Peyer's patch (tissue), 4 donors: ENCODE measurements at places on chromosomes 2 and 18. TPM values are rescaled to one million over a fixed set of nuclear protein-coding genes. Genes with fewer than 3 reads are reported as not detected.

GRCh38 chr2:195639959-195640358, 17.1 kb upstream of the SLC39A10 start:
- no peak overlapping the region for H3K27ac ChIP-seq
- H3K4me1 ChIP-seq = no peaks in the 10 kb centered on the region
- no peak for DNase-seq
- H3K36me3 ChIP-seq = no peaks in the 10 kb centered on the region

GRCh38 chr2:172398440-172398839, 28.9 kb upstream of the ITGA6 start:
- H3K36me3 ChIP-seq = no peaks in the 10 kb centered on the region
- DNase-seq = no peak
- H3K27ac ChIP-seq = no peak overlapping the region
- no peaks in the 10 kb centered on the region for H3K4me1 ChIP-seq
- H3K27me3 ChIP-seq = no peaks in the 10 kb centered on the region

DNA sequence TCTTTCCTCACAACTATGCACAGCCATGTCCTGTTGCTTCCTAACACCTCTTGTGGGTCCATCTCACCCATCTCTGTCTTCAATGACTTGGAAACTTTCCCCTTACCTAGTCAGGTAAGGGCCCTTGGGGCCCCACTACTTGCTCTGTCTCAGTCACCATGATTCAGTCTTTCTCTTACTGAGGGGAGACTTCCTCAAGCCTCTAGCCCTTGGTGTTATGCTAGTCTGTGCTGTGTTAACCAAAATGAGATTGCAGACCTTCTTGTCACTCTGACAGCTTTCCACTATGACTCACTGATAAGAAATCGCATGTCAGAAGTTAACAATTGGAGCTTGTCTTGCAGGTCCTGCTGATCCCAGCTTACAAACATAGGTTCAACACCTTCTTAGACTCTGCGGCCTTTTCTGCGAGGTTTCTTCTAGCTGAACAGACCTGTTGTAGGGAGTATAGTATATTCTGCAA, 65.3 kb downstream of the WDR75 start:
- H3K36me3 ChIP-seq = no peaks in the 10 kb centered on the region
- no peaks in the 10 kb centered on the region for H3K27me3 ChIP-seq
- peaks cover 6% of the 10 kb centered on the region for H3K4me1 ChIP-seq

RNF144A gene
- 9.1 TPM for total RNA-seq

DNA sequence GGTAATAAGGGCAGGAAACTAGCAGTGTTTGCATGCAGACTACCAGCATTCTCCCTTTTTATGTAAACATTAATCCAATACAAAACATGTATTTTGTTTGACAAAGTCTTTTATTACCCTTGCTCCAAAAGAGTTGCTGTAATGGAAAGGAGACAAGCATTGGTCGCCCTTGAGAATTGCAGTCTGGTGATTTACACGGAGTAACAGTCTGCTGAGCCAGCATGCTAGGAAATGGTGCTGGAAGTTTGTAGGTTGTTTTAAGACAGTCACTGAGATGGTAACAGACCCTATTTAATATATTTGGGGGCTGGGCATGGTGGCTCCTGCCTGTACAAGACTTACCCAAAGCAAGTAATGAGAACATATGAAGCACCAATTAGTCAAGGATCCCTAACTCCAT, 2.8 kb upstream of the PRKCE start:
- H3K27ac ChIP-seq = no peak overlapping the region
- no peaks in the 10 kb centered on the region for H3K27me3 ChIP-seq
- no peak for DNase-seq
- H3K4me3 ChIP-seq = no peak overlapping the region
- H3K4me1 ChIP-seq = no peaks in the 10 kb centered on the region

DNA sequence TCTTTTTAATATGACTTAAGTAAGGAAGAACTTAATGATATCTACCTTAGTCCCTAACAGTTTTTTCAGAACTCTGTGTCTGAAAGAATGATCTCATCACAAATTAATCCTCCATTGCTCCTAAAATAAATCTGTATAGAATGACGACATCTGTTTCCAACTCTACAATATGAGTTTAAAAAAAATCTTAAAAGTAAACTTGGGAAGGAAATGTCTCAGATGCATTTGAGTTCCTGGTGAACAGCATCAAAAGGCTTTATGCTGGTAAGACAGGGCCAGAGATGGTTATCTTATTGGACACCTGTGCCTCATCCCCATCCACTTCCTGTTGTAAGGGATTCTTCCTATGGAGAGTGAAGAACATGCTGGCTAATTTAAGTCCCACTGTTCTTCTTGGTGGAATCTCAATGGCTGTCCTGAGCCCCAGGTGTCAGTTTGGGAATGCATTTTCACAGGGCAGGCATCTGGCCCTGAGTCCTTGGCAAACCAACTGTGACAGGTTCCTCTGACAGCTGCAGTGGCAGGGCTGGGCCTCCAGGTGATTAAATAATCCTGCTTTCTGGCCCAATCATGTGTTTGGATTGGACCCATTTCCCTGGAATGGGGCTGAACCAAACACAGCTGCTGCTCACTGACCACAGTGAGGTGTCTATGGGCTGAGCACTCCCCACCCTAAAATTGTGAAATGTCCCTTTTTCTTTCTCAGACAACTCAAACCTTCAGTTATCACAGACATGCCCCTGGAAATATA, 12.9 kb upstream of the NCKAP5 start:
- no peaks in the 10 kb centered on the region for H3K27me3 ChIP-seq
- H3K27ac ChIP-seq = no peak overlapping the region
- H3K4me1 ChIP-seq = peaks cover 5% of the 10 kb centered on the region
- no peak for DNase-seq
- no peak overlapping the region for H3K4me3 ChIP-seq
- no peaks in the 10 kb centered on the region for H3K36me3 ChIP-seq

DNA sequence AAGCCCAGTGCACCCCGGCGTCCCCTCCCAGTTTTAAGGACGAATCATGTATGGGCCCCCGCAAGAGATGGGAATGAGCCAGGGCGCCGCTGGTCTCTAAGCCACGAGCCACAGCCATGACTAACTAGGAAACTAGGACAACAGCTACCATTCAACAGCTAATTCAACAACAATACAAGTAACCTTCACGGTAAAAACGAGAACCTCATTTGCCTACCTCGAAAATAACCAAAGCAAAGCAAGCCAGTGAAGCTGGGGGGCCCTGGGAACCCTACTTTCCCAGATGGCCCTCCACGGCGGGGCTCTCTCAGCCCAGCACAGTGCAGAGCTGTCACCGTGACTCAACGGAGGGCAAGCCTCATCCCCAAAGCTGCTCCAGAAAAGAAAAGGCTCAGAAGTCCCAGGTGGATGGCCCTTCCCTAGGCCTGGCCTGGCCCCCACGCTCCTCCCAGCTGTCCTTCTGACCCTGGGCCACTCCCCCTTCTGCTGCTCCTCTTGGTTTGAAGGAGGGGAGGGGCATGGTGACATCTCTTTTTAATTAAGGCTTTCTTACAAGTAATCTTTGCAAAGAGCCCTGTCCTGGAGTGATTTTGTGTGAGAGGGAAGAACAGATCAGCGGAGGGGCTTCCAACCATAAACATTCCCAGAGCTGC, 126.3 kb downstream of the HDAC4 start:
- peak overlapping the region; percentile 76 for H3K27ac ChIP-seq
- H3K27me3 ChIP-seq = no peaks in the 10 kb centered on the region
- H3K4me3 ChIP-seq = peak overlapping the region; percentile 7
- no peaks in the 10 kb centered on the region for H3K36me3 ChIP-seq
- peaks cover 28% of the 10 kb centered on the region for H3K4me1 ChIP-seq
- no peak for DNase-seq

RFTN2 gene
- 9.9 TPM for total RNA-seq

- no peak for DNase-seq
- no peak overlapping the region for H3K27ac ChIP-seq
- H3K36me3 ChIP-seq = no peaks in the 10 kb centered on the region
- no peak overlapping the region for H3K4me3 ChIP-seq
Observed at GRCh38 chr2:15745907-15746702, 154.4 kb downstream of the DDX1 start.

- H3K4me1 ChIP-seq = no peaks in the 10 kb centered on the region
- H3K36me3 ChIP-seq = no peaks in the 10 kb centered on the region
- no peaks in the 10 kb centered on the region for H3K27me3 ChIP-seq
- no peak for DNase-seq
Observed at GRCh38 chr2:38125842-38126241, 49.9 kb upstream of the CYP1B1 start.

FNDC4 gene
- total RNA-seq = not detected

UPP2 gene
- not detected for total RNA-seq

DNA sequence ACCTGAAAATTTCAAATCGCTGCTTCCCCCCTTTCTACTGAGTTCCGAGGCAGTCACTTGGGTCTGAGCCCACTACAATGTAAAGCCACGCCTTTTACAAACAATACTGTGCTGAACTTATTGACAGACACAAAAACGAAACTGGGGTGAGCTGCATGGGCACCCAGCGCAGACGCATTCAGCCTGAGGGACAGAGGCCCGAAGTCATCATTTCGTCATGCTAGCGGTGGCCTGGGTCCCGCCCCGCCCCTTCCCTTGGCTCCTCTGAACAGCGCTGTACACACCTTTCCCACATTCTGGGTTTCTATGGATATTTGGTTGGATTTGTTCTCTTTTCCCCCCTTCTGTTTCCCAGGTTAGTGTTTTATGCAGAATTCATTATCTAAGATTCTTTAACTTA, 71.7 kb downstream of the EIPR1 start:
- peak; percentile 51 for DNase-seq
- H3K4me3 ChIP-seq = no peak overlapping the region
- no peak overlapping the region for H3K27ac ChIP-seq
- H3K36me3 ChIP-seq = no peaks in the 10 kb centered on the region
- H3K27me3 ChIP-seq = no peaks in the 10 kb centered on the region
- H3K4me1 ChIP-seq = peaks cover 5% of the 10 kb centered on the region

GRCh38 chr18:12421732-12422131, 14.0 kb downstream of the PRELID3A start:
- no peaks in the 10 kb centered on the region for H3K4me1 ChIP-seq
- no peaks in the 10 kb centered on the region for H3K27me3 ChIP-seq
- H3K4me3 ChIP-seq = no peak overlapping the region
- no peaks in the 10 kb centered on the region for H3K36me3 ChIP-seq
- DNase-seq = no peak

CDH19 gene
- total RNA-seq = 18.2 TPM

GRCh38 chr18:2425426-2426317, 145.6 kb downstream of the METTL4 start:
- H3K27ac ChIP-seq = no peak overlapping the region
- no peak overlapping the region for H3K4me3 ChIP-seq
- no peaks in the 10 kb centered on the region for H3K27me3 ChIP-seq
- H3K36me3 ChIP-seq = no peaks in the 10 kb centered on the region

- no peaks in the 10 kb centered on the region for H3K27me3 ChIP-seq
- no peaks in the 10 kb centered on the region for H3K4me1 ChIP-seq
- no peak for DNase-seq
- no peak overlapping the region for H3K27ac ChIP-seq
- no peaks in the 10 kb centered on the region for H3K36me3 ChIP-seq
- H3K4me3 ChIP-seq = no peak overlapping the region
Observed at GRCh38 chr2:137983581-137983980, 19.3 kb downstream of the HNMT start.

ACKR3 gene
- 21.9 TPM for total RNA-seq

RESP18 gene
- total RNA-seq = not detected

CKAP2L gene
- 0.54 TPM for total RNA-seq

- H3K27ac ChIP-seq = no peak overlapping the region
- no peaks in the 10 kb centered on the region for H3K4me1 ChIP-seq
Observed at GRCh38 chr2:147542351-147542750, 302.5 kb upstream of the ACVR2A start.
